Anterior cingulate cortex (tissue), 58 donors: ENCODE measurements at places on chromosomes 12 and 14.

GRCh38 chr12:56694161-56694560, 6.1 kb upstream of the PTGES3 start:
- no peak for DNase-seq

GRCh38 chr12:98803468-98804209, 158.5 kb downstream of the APAF1 start:
- no peak for DNase-seq

DNA sequence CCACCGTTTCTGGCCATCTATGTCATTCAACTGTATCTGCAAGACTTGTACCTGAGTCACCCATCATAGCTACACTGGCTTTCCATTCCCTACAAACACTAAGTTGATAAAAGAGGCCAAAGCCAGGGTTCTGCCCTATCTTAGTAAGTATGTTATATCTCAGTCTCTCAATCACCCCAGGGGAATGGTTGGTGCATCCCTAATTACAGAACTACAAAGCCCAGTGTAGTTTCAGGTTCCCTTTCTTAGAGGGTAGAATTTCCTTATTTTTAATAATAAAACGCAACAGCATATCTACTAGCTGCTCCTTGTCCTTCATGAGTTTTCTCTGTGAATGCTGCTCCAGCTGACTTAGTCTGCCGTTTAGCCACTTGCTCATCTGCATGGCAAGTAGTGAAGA, 57.6 kb downstream of the ST8SIA1 start:
- no peak for DNase-seq

DNA sequence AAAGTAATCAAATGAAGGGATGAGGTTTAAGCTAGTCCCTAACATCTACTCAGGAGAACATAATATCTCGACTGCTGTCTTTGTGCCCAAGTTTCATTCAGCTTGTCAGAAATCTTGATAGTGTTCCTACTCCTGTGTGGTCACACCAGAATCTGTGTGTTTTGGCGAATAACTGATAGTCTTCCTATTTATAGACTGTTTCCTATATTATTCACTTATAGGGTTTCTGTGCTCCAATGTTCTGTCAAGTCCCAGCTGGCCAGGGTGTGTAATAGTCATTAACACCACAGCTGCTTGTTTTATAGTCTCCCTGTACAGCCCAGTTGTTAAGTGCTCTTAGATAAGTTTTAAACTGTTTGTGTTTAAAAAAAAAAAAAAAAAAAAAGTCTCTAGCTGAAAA, 45.9 kb downstream of the GPR135 start:
- DNase-seq: no peak
